Stimulated activated CD8-positive, alpha-beta memory T cell treated with anti-CD3 and anti-CD28 coated beads, Interleukin-7, amount 100 ng/mL, for 24 hours (primary cell): ENCODE measurements at places on chromosomes 1 and 21.

DNA sequence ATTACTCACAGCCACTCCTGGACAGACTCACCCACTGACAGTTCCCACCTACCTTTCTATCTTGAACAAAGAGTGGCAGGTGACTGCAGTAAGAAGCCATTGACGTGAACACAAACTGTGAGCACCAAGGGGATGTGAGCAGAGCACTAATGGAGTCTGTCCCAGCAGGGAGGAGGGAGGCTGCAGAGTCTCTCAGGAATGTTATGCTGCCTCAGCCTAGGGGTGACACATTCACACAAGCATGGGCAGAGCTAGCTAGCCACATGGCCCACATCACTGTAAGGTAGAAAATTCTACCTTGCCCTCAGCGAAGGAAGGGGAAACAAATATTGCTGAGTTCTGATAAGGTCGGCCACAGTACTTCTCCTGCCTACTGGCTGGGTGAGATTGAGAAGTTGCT, 56.8 kb upstream of the PTGFRN start:
- no peak for DNase-seq

DNA sequence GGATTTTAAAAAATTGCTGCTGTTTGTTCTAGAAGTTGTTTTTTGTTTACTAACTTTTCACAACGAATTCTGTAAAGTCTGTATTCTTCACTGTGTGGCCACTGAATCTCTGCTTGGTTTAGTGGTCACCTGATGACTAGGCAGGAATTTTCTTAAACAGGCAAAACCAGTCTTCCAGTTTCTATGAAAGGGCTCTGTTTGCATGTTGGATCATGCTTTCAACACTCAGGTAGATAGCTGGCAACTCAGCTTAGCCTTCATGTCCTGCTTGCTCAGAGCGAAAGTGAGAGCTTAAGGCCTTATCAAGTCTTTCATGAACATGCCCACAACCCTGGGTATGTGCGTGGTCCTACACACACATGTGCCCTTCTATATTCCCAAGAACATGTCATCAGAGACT, 52.4 kb upstream of the CCDC190 start:
- DNase-seq, result no peak

DNA sequence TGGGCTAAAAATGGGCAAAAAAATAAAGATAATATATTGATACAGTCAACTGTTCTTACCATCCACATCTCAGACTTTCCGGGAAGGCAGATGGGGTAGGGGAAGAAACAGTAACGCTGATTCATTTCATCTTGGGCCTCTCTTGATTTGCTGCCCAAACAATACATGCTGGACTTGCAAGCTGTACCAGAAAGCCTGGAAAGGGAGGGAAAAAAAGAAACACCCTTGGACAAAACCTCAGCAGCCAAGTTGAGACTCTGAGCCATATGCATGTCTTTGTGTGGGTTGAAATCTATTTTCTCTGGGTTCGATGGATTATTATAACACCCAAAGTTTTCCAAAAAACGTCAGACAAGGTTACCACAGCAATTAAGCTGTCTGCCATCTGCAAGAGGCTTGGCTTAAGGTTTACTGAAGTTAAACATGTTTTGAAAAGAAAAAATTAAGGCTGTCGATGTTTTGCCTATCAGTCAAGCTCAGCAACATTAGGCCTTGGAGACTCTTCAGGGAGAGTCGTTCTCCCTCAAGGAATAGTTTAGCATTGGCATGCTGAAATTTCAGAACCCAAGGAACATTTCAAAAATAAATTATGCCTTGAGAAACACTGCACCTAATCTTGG, 71.2 kb downstream of the PSMG1 start:
- no peak for DNase-seq

GRCh38 chr1:53125122-53125521, 17.3 kb downstream of the SLC1A7 start:
- no peak for DNase-seq

DNA sequence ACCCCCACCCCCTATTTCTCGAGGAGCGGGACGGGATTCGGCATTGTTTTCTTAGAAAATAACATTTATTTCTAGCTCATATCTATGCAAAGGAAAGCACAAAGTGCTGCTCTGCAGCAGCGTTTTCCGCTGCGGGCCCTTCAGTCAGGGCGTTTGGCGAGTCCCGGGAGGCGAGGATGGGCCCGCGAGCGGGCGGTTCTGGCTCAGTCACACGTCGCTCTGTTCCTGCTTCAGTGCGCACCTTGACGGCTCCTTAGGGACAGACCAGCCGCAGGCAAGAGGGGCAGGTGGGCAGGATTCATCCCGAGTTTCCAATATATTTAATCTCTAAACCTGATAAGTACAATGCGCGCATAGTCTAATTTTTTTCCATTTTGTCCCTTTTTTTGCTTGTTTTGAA, 5.7 kb downstream of the DMRTA2 start:
- DNase-seq, result no peak

- no peak for DNase-seq
Measured at GRCh38 chr1:207453710-207454045, 450 bp upstream of the CR2 start.

GRCh38 chr21:33264561-33264960, 1.6 kb upstream of the IL10RB start:
- DNase-seq, result no peak

DNA sequence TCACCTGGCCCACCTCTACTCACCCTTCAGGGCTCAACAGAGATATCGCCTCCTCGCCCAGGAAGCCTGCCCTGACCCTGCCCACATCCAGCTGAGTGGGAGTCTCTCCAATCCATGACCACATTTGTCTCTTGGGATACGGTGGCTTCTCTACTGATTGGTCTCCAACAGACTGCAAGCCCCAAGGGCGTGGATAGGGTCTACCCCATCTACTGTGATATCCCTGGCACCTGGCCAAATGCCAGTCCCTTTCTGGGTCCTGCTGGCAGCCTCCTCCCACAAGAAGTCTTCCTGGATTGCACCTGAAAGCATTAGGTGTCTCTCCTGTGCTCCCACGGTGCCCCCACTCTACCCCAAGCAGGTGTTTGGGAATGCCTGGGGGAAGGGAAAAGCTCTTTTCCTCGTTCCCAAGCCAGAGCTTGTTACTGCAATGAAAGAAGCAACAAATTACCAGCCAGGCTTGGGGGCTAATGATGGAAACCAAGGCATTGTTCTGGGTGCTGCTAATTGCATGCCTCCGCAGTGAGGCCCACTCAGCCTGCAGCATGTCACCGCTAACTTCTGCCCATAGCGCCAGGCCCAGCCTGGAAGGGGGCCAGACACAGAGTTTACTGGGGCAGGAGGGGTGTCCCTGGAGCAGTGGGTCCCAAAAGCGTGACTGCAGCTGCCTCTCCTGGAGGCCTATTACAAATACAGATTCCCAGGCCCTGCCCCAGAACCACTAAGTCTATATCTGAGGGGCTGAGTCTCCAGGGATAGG, 90.7 kb upstream of the IFFO2 start:
- no peak for DNase-seq

GRCh38 chr1:5742032-5742431, 250.2 kb downstream of the NPHP4 start:
- no peak for DNase-seq

- DNase-seq, result no peak
Measured at GRCh38 chr1:233281711-233282581, 13.6 kb downstream of the PCNX2 start.

DNA sequence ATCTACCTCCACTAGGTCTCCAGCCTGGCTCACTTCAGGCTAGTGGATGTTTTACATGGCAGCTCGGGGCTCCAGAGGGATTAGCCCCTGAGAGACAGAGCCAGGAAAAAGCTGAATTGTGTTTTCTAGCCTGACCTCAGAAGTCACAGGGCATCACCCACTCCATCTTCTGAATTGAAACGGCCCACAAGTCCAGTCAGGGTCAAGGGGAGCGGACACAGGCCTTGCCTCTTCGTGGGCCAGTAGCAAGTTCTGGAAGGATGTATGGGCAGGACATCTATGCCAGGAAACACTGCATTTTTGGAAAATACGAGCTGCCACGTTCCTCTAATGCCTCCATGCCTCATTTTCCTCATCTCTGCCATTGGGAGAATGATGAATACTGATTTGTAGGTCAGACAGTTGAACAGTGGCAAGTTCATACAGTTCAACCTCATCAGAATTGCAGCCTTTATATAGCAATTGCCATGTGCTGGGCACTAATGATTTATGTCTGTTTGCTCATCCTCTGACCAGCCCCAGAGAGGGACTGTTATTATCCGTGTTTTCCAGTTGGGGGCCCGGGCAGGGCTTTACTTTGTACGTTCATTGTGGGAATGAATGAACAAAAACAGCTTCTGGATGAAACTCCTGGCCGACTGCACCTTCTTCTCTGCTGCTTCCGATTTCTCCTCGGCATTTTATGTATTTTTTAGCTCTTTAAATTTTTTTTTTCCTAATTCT, 23.2 kb upstream of the PCBP3 start:
- no peak for DNase-seq

- no peak for DNase-seq
Measured at GRCh38 chr1:23441446-23442148, 17.0 kb upstream of the TCEA3 start.

DNA sequence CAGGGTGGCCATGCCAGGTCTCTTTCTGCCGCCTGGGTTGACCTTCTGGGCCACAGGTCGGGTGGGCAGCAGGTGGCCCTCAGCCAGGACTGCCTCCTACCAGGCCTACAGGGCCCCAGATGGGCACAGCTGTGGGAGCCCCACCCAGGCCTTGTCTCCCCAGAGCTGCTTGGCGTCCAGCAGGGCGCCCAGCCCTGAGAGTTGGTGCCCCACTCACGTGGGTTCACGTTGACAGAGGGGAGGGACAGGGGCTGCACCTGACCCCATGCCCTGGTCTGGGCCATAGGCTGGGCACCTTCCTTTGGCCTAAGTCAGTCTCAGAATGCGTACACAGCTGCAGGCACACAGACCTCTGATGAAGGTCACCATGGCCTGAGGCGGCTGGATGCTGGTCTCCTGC, 16.7 kb downstream of the PRDM16 start:
- no peak for DNase-seq
